MG63 (cell line): ENCODE measurements at places on chromosomes 4 and X. TPM values are rescaled to one million over a fixed set of nuclear protein-coding genes. Genes with fewer than 3 reads are reported as not detected.

DNA sequence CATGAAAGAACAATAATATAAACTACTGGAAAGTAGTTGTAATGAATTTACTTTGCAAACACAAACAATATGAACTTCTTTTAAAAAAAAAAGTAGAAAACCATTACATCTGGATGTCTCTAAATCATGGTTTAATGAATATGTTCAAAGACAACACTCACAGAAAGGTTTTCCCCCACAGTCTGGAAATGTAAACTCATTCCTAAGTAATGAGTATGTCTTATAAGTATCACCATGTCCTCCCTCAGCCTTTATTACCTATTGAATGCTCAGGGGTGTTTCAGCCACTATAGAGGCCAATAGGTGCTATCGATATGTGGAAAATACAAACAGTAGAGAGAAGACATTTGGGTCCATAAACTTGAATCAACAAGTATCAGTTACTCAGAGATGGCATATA lies 186.7 kb downstream of the PALLD start:
- DNase-seq: no peak

RPS6KA6 gene
- total RNA-seq: not detected in 2 replicates

AMTN gene
- 2.6 TPM in 1 of 2 replicates, not detected in the other for total RNA-seq

DNA sequence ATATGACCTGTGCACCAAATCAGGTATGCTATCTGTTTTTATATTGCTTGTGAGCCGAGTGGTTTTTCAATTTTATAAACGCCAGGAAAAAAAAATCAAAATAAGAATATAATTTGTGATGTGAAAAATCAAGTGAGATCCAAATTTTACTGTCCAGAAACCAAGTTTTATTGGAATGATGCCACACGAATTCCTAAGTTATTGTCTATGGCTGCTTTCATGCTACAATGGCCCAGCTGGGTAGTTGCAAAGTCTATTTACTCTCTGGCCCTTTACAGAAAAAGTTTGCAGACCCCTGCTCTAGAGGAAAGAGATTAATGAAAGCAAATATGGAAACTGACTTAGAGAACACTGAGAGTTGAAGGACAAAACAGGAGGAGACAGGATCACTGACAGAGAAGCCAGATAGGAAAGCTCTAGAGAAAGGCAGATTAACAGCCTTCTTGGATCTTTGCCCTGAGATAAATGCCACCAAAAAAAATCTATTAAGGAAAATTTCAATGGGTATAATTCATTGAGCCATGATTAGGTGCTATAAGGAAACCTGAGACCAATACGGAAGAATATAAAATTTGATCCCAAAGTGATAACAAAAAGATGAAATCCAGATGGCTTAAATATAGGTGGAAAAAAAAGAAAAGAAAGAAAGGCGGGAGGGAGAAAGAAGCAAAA lies 29.8 kb downstream of the PRSS12 start:
- no peak for DNase-seq

GRCh38 chr4:177483271-177483670 lies 41.0 kb upstream of the AGA start:
- no peak for DNase-seq

GRCh38 chr4:39124885-39125599 lies 57.3 kb upstream of the WDR19 start:
- DNase-seq: no peak

GRCh38 chrX:5791721-5792120 lies 436.9 kb downstream of the NLGN4X start:
- no peak for DNase-seq

DNA sequence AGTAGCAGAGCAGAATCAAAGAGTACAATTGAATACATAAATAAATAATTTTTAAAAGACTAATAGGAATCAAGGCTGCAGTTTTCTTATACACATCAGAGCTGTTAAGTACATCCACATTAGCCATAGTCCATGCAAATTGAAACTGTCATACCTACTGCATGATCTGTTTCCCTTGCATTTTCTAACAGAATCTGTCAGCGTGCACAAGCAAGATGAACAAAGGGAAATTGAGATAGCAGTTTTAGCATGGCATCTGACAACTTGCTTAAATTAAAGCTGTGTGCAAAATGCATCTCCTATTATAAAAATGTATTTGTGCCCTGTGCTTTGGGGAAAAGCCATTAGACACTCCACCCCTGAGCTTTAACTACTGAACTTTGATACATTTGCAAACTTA lies 703.5 kb upstream of the GRID2 start:
- no peak for DNase-seq

DNA sequence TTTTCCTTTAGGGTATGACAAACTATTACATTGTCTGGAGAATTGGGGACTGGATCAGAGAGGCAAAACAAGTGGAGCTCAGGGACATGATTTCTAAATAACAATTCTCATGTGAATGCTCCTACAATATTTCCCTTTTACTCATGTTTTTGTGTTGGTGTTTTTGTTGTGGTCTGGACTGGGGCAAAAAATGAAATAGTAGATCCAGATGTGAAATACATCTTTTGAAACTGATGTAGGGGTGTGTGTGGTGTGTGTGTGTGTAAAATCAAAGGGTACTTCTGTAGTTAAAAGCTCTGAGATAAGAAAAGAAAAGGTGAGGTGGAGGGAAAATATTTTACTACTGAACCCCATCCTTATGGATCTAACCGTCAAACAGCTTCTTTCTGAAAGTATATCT lies 188.4 kb upstream of the RPL34 start:
- DNase-seq: no peak

- no peak for DNase-seq
Measured at GRCh38 chr4:89586864-89587263, 250.1 kb downstream of the SNCA start.

- DNase-seq: no peak
Measured at GRCh38 chr4:75895744-75896314, 6.4 kb downstream of the PPEF2 start.

HPSE gene
- 2.1 TPM in 1 of 2 replicates, not detected in the other for total RNA-seq
